Tibial artery (tissue), 4 donors: ENCODE measurements at places on chromosomes 11 and 22.

DNA sequence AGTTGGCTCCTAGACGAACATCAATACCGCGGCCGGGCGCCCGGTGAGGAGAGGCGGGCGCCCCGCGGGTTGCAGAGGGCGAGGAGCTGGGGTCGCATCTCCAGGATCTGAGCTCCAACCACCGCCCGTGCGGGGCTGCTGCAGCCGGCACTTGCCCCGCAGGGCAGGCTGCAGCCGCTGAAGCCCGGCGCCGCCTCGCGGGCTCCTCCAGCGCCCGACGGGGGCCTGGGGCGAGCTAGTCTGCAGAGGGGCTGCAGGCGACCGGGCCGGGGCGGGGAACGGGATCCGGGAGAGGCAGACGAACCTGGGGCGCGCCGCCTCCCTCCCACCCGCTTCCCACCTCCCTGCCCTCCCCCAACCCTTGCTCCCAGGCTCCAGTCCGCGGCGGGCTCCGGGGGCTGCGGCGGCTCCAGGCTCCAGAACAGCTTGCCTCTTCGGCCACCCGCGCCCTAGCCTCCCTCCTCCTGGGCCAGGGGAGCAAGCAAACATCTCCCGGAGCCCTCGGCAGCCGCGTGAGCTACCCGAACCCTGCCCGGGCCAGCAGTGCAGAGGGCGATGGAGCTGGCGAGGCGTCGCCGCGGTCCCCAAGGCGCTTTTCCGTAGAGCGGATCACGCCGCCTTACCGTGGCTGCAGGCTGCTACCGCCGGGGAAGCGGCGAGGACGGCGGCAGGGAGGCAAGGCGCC, 802 bp downstream of the TENM4 start:
- no peaks in the 10 kb centered on the region for H3K36me3 ChIP-seq
- peak; percentile 71 for DNase-seq
- H3K4me3 ChIP-seq: peak overlapping the region; percentile 71
- H3K27me3 ChIP-seq: no peaks in the 10 kb centered on the region
- peak overlapping the region; percentile 87 for H3K27ac ChIP-seq

- DNase-seq: no peak
- H3K36me3 ChIP-seq: no peaks in the 10 kb centered on the region
- no peaks in the 10 kb centered on the region for H3K27me3 ChIP-seq
- H3K27ac ChIP-seq: peak overlapping the region; percentile 22
These were observed 73.4 kb upstream of the CD44 start for GRCh38 chr11:35065566-35065965.

GRCh38 chr11:102989379-102990047, 34.0 kb upstream of the MMP13 start:
- no peak for DNase-seq
- H3K4me1 ChIP-seq: no peaks in the 10 kb centered on the region
- no peaks in the 10 kb centered on the region for H3K36me3 ChIP-seq
- no peaks in the 10 kb centered on the region for H3K27me3 ChIP-seq

GRCh38 chr11:122069707-122070360, 46.2 kb downstream of the BLID start:
- no peak overlapping the region for H3K4me3 ChIP-seq
- no peaks in the 10 kb centered on the region for H3K4me1 ChIP-seq
- H3K27me3 ChIP-seq: no peaks in the 10 kb centered on the region
- H3K27ac ChIP-seq: peak overlapping the region; percentile 20

GRCh38 chr11:64726211-64726641, 3.2 kb upstream of the NRXN2 start:
- no peaks in the 10 kb centered on the region for H3K4me1 ChIP-seq
- peaks cover 18% of the 10 kb centered on the region for H3K27me3 ChIP-seq
- H3K36me3 ChIP-seq: peaks cover 21% of the 10 kb centered on the region
- no peak for DNase-seq
- no peak overlapping the region for H3K4me3 ChIP-seq

GRCh38 chr11:10375280-10375971, 70.6 kb downstream of the ADM start:
- H3K4me1 ChIP-seq: no peaks in the 10 kb centered on the region
- no peaks in the 10 kb centered on the region for H3K27me3 ChIP-seq
- no peaks in the 10 kb centered on the region for H3K36me3 ChIP-seq
- no peak overlapping the region for H3K27ac ChIP-seq

DNA sequence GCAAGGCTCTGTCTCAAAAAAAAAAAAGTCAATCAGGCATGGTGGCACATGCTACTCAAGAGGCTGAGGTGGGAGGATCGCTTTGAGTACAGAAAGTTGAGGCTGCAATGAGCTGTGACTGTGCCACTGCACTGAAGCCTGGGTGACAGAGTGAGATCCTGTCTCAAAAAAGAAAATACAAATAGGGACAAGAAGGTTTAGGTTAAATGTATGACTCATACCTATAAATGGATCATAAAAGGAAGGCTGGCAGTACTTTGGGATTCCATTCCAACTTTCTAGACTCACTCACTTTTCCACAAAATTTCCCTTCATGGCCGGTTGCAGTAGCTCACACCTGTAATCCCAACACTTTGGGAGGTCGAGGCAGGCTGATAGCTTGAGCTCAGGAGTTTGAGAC, 25.6 kb upstream of the OSBP start:
- no peak for DNase-seq
- peaks cover 76% of the 10 kb centered on the region for H3K36me3 ChIP-seq
- no peak overlapping the region for H3K27ac ChIP-seq
- no peak overlapping the region for H3K4me3 ChIP-seq

DNA sequence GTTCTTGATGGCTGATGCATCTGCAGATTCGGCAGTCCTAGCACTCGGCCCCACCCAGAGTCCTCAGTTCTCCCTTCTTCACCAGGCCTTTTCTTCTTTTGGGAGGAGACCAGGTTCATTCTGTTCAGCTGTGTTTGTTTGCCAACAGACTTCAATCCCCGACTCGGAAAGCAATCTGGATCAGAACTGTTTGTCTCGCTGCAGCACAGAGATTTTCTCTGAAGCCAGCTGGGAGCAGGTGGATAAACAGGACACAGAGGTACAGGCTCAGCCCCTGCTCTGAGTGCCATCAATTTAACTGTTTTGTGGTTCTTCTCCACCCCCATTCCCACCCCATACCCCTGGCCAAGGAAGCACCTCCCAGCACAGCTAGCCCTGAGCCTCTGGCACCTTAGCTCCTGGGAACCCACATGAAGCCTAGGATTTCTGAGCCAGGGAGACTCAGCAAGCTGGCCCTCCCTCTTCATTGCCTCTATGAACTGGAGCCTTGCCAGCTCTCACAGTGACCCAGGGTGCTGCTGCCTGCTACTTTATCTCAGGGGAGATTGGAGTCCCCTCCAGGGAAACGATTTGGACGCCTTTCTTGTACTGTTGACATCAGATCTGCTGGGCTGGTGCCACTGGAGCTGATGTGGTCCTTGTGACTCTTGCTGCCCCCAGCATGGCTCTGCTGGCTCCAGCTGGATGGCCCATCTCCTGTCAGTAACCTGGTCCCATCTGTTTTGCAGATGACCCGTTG, 58.2 kb upstream of the HORMAD2 start:
- no peak overlapping the region for H3K27ac ChIP-seq
- H3K4me1 ChIP-seq: no peaks in the 10 kb centered on the region
- no peak overlapping the region for H3K4me3 ChIP-seq

DNA sequence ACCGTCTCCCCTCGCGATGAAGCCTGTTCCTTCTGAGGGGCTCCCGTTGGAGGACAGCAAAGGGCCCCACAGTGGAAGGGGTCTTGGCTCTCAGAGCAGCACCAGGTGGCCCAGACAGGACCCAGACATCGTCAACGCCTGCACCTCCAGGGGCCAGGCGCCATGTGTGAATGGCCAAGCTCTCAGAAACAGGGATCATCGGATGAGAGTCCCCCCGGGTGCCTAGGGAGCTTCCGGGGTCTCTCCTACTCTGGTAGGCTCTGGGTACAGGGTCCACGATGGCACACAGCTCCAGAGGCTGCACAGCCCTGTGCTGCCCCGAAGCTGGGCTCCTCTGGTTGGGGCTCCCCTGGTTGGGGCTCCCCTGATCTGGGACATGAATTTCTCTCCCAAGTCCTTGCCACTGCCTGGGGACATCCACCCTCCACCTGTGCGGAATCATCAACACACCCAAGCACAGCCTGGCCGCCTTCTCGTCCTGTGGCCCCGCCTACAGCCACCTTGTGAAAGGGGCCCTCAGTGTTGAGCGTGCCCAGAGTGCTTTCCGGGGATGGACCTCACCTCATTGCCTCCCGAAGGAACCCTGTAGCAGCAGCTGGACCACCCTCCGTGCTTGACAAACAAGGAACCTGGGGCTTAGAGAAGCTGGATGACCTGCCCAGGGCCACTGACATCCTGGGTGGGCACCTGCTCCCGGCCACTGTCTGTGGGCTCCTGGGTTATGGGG, 929.0 kb downstream of the BRD1 start:
- no peak overlapping the region for H3K4me3 ChIP-seq
- no peaks in the 10 kb centered on the region for H3K4me1 ChIP-seq
- H3K36me3 ChIP-seq: no peaks in the 10 kb centered on the region
- DNase-seq: peak; percentile 32
- no peaks in the 10 kb centered on the region for H3K27me3 ChIP-seq

DNA sequence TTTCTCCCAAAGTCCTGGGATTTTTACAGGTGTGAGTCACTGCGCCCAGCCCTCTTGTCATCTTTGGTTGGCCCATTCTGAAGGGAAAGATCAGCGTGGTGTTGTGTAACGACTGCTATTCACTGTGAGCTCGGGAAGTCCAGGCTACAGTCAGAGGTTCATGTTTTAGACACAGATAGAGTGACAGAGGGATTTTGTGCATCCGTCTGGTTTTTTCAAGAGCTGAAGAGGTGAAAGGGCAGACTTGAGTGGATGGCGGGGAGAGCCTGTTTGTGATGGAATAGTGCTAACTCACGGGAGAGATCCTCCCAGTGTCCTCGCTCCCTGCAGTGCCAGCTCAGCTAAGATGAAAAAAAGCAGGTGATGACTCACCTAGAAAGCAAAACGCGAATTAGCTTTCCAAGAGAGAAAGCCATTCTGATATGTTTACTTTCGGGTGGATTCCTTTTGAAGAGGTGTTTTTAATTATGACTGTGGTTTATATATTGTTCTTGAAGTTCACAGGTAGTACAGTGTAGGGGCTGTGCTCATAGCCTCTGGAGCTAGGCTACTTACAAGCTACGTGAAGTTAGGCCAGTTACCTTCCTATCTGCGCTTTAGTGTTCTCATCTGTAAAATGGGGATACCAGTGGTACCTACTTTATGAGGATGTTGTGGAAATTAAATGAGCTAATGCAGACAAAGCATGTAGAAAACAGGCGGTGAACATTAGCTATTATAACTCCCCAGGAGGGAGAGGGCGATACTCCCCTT, 67.2 kb downstream of the C11orf91 start:
- H3K27ac ChIP-seq: no peak overlapping the region
- no peak for DNase-seq
- H3K36me3 ChIP-seq: no peaks in the 10 kb centered on the region
- H3K4me3 ChIP-seq: no peak overlapping the region

- H3K4me1 ChIP-seq: no peaks in the 10 kb centered on the region
- H3K27ac ChIP-seq: no peak overlapping the region
- DNase-seq: peak; percentile 49
- peaks cover 32% of the 10 kb centered on the region for H3K36me3 ChIP-seq
- H3K27me3 ChIP-seq: no peaks in the 10 kb centered on the region
- H3K4me3 ChIP-seq: no peak overlapping the region
These were observed 14.8 kb downstream of the EXT2 start for GRCh38 chr11:44110231-44110679.

GRCh38 chr22:30423301-30423958, 2.1 kb upstream of the MTFP1 start:
- H3K36me3 ChIP-seq: peaks cover 8% of the 10 kb centered on the region
- peak overlapping the region; percentile 77 for H3K4me3 ChIP-seq
- H3K4me1 ChIP-seq: peaks cover 3% of the 10 kb centered on the region
- H3K27me3 ChIP-seq: no peaks in the 10 kb centered on the region

- H3K4me1 ChIP-seq: no peaks in the 10 kb centered on the region
- no peak for DNase-seq
- peaks cover 6% of the 10 kb centered on the region for H3K27me3 ChIP-seq
- H3K36me3 ChIP-seq: no peaks in the 10 kb centered on the region
- no peak overlapping the region for H3K27ac ChIP-seq
- H3K4me3 ChIP-seq: no peak overlapping the region
These were observed 6.6 kb downstream of the PARVB start for GRCh38 chr22:44030702-44031082.

GRCh38 chr11:132590554-132590953, 941.7 kb downstream of the OPCML start:
- no peaks in the 10 kb centered on the region for H3K36me3 ChIP-seq
- H3K27me3 ChIP-seq: no peaks in the 10 kb centered on the region
- H3K4me1 ChIP-seq: no peaks in the 10 kb centered on the region
- DNase-seq: no peak
- no peak overlapping the region for H3K27ac ChIP-seq
- H3K4me3 ChIP-seq: no peak overlapping the region

DNA sequence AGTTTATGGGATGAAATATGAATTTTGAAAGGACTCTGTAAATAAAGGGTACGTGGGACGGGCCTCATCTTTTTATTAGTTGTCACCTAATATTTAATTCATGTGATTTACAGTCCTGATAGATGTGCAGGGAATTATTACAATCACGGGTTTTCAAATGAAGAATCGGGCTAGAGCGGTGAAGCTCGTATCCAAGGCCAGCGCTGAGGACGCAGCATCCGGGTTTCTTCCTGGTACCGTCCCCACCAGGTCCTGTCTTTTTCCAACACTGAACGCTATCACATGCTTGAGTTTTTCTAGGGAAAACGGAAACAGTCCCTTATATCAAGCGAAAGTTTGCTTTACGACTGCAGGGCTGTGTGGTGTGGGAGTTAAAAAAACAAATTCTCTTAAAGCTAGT, 787 bp downstream of the SMDT1 start:
- no peaks in the 10 kb centered on the region for H3K27me3 ChIP-seq
- peaks cover 10% of the 10 kb centered on the region for H3K36me3 ChIP-seq
- H3K4me3 ChIP-seq: peak overlapping the region; percentile 65
- H3K4me1 ChIP-seq: no peaks in the 10 kb centered on the region

DNA sequence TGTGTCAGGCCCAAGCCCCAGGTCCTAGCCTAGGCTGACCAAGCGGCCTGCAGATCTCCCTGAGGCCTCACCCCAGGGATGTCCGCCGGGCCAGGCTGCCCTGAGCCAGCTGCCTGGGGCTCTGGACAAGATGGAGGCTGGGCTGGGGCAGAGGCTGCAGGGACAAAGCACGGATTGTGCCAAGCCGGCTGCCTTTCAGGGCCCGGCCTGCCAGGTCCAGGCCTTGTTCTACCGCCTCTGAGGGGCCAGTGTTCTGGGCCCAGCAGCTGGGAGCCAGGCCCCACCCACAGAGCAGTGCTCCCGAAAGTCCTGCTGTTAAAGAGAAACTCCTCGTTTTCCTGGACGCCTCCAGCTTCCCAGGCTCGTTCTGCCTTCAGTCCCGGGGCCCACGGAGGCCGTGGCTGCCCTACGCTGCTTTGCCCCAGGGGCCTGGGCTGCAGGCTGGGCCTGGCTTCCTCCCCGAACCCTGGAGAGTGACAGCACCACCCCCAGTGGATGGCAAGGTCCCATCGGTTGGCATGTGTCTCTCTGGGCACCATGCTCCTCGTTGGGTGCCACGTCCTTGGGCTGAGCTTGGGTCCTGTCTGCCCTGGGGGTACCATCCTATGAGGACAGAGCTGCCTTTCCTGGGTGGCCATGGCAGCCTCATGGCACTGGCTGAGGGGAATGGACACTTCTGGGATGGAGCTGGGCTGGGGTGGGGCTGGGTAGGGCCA, 7.6 kb downstream of the BRSK2 start:
- no peaks in the 10 kb centered on the region for H3K36me3 ChIP-seq
- H3K27me3 ChIP-seq: peaks cover 89% of the 10 kb centered on the region
- no peak for DNase-seq
- H3K4me3 ChIP-seq: no peak overlapping the region
- no peaks in the 10 kb centered on the region for H3K4me1 ChIP-seq
- no peak overlapping the region for H3K27ac ChIP-seq
